ENCODE measurements at places on chromosomes 11 and 22. TPM values are rescaled to one million over a fixed set of nuclear protein-coding genes. Genes with fewer than 3 reads are reported as not detected.

DNA sequence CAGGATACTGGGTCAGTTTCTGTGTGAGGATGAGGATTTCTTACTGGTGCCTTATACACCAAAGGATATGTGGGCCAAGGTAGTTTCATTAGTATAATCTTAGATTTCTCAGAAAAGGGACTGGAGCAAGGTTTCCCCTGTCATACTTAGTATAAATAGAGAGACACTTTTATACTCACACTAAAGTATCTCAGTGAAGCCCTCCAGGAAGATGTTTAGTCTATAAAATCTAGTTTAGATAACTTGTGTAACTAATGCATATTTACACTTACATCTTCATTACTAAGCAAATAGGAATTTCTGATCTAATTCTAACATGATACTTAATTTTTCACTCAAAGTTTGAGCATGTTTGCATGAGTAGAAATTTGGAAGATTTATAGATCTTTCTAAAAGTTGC lies 11.1 kb downstream of the EMSY start:
- peak; percentile 32 for DNase-seq

- DNase-seq, result no peak
These were observed 299.4 kb downstream of the CTTN start for GRCh38 chr11:70697701-70698100.

DNA sequence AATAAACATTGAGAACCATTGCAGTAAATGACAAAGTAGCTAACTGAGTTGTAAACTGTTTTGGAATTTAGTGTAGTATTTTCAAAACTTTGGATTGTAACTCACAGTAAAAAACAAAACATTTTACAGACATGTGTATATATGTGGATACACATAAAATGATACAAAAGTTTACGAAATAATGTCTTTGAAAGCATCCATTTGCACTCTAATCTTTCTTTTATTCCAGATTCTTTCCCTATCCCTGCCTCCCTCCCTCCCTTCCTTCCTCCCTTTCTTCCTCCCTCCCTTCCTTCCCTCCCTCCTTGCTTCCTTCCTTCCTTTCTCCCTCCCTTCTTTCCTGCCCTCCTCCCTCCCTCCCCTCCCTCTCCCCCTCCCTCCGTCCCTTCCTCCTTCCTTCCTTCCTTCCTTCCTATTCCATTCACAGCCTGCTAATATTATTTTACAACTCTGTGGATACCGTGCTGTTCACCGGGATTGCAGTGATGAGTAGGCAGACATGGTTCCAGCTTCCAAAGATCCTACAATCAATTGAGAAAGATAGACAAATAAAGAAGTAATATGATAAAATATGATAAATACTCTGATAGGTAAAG lies 3.5 kb downstream of the RRM1 start:
- peak; percentile 19 for DNase-seq

Gene ILK
- total RNA-seq, result 298 TPM

GRCh38 chr22:29078869-29079207 lies 6.0 kb downstream of the KREMEN1 start:
- DNase-seq, result no peak
